ENCODE measurements at places on chromosomes 4 and X.

DNA sequence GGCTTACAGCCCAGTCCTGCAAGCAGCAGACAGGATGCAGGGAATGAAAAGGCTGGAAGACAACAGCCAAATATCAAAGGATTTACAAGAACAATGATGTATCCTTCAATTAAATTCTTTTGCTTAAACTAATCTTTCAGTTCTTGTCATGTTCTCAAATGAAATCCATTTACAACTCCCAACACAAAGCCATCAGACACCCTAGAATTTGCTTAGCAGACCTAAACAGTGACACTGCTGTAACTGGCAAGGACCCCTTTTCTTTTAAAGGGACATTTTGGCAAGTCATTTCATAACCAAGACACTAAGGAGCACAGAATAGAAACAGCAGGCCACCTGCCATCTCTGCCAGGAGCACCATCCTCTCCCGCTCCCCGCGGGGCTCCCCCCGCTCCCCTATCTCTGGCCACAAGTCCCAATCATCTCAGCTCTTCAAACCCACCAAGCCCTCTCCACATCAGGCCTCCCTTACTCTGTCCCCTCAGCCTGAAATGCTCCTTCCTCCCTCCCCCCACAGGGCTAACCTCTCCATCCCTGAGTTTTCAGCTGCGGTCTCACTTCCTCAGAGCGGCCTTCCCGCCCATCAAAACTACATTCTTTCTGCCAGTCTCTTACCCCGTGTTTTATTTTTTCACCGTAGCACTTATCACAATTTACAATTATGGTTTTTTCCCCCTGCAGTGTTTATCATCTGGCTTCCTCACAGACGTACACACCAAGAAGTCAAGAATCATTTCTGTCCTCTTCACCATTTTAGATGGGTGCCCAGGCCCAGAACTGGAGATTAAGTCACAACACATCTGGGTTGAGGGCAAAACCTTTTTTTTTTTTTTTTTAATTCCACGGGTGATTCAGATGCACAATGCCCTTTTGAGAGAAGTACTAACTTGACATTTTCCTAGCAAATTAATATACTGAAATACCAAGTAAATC is 45.8 kb downstream of the TSPAN5 start:
- DNase-seq, result no peak

DNA sequence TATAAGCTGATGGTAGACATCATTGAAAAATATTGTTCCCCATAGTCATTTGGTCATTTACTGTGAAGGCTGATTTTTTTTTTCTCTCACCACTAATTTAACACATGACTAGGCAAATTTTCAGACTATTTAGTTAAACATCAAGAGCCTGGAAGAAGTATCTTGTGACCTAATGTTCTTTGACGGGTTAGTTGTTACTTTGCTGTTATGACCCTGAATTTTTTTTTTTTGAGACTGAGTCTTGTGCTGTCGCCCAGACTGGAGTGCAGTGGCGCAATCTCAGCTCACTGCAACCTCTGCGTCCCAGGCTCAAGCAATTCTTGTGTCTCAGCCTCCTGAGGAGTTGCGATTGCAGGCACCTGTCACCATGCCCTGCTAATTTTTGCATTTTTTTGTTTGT is 67.0 kb downstream of the HPF1 start:
- no peak for DNase-seq

DNA sequence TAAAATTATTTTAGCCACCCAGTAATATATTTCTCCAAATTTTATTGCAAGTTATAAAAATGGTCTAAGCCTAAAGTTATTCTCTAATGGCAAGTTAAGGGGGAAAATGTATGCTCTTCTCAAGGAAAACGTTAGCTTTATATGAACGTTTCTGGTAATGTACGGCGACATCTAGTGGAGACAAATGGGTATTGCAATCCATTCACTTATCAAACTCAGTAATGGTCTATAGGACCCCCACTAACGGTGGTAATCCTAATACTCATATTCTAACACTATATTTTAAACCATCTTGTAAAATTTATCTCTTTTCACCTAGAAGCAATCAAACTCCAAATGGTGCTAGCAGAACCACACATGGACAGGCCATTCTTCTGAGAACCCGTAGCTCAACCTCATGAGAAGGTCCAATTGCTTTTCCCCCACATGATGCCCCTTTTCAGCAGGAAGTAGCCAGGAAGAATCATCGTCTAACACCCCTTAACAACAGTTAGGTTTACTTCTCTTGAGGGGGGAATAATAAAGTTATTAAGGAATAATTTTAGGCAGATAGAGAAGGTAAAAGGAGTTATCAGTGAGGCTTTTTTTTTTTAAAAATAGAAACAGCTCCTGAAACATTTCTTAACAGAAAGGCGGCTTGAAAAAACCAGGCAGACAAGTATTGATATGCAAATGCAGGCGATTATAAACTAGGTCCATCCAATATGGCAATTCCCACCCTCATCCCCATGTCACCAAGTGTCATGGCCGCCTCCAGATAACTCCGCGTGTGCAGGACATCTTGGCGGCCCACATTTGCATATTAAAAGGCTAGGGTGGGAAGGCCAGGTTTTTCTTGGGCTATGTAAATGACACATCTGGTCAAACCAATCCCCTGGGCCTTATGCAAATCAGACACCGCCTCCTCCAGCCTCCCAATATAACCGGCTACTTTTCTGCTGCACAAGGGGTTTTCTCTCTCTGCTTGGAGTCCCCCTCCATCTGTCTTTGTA is 35.0 kb downstream of the NUDT11 start:
- DNase-seq, result peak; percentile 40

DNA sequence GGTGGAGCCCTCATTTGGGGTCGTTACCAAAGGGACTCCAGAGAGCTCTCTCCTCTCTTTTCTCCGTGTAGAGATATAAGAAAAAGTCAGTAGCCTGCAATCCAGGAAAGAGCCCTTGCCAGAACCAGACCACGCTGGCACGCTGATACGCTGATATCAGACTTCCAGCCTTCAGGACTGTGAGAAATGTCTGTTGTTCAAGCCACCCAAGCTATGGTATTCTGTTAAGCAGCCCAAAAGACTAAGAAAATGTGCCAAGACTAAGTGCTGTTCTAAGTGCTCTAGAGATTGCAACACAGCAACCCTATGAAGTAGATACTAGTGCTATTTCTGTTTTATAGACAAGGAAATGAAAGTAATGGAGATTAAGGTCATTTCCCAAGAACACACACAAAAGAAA is 205.7 kb downstream of the CAMK2D start:
- no peak for DNase-seq

GRCh38 chr4:123618606-123619005 is 222.0 kb downstream of the SPRY1 start:
- no peak for DNase-seq

GRCh38 chrX:13646154-13646549 is 6.8 kb upstream of the TCEANC start:
- peak; percentile 86 for DNase-seq

DNA sequence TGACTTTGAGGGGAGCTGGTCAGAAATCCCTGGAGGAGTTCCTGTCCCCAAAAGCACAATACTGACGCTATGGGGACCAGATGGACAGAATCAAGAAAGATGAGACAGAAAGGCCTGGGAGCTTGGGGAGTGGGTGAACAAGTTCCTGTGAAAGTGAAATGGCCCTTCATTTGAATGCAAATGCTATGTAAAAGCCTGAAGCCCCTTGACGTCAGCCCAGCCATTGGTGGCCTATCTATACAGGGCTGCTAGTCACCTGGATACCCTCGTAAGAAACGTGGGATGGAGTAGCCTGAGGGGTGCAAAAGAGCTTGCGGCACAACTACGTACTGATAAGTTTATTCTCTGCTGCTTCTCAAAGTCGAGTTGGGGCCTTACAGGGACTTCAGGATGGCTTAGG is at the start of gene CDX4:
CDX4 (plus strand) TSS at position 223 of the 400 bp plus-strand sequence. CDS start 201 bp downstream, outside the sequence.
- DNase-seq, result no peak

All from muscle of leg (tissue), 16 donors.